ENCODE measurements at places on chromosomes 4 and X.

GRCh38 chrX:9267415-9267814 is 197.4 kb upstream of the TBL1X start:
- DNase-seq: no peak

DNA sequence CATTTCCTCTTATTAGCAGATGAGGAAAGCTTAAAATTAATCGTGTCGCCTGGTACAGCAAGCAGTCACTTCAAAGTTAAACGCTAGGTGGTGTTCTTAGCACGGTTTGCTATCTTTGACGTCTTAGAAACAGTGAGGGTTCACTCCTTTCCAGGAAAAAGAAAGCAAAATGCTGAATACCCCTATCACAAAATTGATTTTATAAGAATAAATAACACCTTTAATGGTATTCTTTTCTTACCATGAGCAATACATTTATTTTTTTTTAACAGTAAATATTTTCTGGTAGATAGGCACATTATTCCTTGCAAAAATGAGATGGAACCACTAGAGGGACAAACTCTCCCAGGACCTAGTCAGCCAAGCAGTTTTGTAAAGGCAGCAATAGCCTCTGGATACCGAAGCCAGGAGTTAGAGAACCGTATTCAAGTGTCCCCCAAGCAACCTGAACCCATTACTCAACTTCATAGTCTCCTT is 153.9 kb downstream of the KDR start:
- DNase-seq: no peak

GRCh38 chrX:10199212-10199611 is 42.4 kb downstream of the CLCN4 start:
- no peak for DNase-seq

DNA sequence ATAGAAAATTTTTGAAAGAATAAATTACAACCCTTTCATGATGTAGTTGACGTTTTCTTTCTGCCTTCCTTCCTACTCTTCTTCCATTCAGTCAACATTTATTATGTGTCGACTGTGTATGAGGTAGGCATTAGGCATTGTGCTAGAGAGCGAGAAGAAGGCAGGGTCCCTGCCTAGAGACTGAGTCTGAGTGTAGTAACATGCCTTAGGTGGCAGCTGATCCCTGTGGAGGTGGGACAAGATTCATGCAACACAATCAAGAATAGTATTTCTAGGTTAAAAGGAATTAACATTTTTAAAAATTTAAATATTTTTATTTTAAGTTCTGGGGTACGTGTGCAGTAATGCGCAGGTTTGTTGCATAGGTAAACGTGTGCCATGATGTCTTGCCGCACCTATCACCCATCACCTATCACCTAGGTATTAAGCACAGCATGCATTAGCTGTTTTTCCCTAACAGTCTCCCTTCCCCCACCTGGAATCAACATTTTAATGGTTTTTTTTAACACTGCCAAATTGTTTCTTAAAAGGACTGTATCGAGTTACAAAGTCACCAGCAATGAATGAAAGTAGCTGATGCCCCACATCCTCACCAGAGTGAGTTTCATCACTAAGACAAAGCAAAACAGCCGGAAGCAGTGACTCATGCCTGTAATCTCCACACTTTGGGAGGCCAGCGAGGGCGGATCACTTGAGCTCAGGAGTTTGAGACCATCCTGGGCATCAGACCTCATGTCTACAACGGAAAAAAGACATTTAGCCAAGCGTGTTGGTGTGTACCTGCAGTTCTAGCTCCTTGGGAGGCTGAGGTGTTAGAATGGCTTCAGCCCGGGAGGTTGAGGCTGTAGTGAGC is 84.0 kb downstream of the WWC2 start:
- DNase-seq: no peak

DNA sequence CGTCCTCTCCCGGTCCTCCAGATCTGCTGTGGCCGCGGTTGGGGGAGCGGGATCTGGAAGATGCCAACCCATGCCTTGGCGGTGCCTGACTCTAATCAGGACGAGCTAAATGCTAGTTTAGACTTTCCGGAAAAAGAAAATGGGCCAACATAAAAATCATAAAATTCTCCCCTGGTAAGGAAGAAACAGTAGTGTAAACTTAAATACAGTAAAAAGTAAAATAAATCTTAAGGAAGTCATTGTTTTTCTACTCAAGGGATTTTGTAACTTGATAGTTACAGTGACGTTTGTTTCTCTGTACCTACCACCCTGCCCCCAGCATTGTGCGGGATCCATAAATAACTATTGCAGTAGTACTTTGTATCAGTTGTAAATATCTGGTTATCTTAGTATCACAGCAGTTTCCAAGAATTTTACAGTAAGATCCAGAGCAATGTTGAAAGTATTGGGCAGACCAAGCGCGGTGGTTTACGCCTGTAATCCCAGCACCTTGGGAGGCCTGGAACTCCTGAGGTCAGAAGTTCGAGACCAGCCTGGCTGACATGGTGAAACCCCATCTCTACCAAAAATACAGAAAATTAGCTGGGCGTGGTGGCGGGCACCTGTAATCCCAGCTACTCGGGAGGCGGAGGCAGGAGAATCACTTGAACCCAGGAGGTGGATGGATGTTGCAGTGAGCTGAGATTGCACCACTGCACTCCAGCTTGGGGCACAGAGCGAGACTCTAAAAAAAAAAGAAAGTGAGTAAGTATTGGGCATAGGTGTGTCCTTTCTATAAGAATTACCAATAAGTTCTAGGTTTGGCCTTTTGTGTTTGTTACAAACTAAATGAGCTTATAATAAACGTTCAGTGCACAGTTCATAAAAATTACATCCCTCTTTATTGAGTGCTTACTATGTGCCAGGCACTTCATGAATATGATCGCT is 1.0 kb upstream of the PLA2G12A start:
- DNase-seq: no peak

GRCh38 chr4:104502471-104502870 is 7.8 kb upstream of the CXXC4 start:
- DNase-seq: no peak

DNA sequence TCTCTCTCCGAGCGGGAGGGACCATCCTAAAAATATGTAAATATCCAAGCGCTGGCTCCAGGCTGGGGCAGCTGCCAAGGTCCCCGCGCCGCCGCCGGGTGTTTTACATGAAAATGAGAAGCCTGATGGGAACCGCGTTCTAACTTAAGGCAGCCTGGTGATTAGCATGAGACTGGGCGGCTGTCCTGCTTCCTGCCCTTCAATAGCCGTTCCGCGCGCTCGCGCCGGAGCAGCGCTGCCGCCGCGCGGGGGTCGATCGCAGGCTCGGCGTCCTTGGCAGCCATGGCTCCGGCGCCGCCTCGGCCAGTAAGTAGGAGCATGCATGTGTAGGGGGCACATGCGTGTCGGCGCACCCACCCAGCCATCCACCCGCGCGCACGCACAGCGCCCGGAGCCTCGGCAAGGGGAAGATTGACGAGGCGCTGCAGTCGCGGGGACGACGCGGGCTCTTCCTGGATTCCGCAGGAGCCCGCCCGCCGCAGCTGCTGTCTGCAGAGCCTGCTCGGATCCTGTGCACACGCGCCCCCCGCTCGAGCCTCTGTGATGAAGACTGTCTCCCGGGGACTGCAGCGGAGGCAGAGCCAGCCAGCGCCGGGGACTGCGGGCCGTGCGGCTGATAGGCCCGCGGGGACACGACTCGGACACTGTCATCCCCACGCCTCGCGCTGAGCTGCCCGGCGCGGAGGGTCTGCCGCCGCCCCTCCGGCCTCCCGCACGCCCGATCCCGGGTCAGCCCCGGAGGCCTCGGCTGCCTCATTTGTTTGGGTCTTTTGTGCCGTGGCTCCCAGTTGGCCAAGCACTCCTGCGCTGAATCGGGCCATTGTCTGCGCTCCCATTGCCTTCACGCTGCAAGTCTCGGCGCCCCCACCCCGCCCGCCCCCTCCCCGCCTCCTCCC is 734 bp downstream of the STOX2 start:
- no peak for DNase-seq

- no peak for DNase-seq
Measured at GRCh38 chr4:3036131-3036952, 38.0 kb downstream of the HTT-AS start.

- no peak for DNase-seq
Measured at GRCh38 chr4:166014411-166014810, 141.4 kb downstream of the TLL1 start.

GRCh38 chr4:138646383-138646782 is 369.2 kb upstream of the NOCT start:
- DNase-seq: no peak

Data from T follicular helper cell (primary cell).